ENCODE measurements at places on chromosomes 11 and 22. TPM values are rescaled to one million over a fixed set of nuclear protein-coding genes. Genes with fewer than 3 reads are reported as not detected.

Gene TPBGL
- not detected for total RNA-seq

Gene IGSF22
- 0.44 TPM for total RNA-seq

Gene CTSF
- 83.2 TPM for total RNA-seq

Gene CCDC73
- not detected for total RNA-seq

Gene GALNT18
- total RNA-seq, result 28.4 TPM

Gene TMPRSS13
- 1.7 TPM for total RNA-seq

Gene LMO1
- 20.8 TPM for total RNA-seq

Gene APOA4
- not detected for total RNA-seq

Gene LDLRAD3
- 25.1 TPM for total RNA-seq

Gene TMEM45B
- total RNA-seq, result not detected

Gene DDX25
- 5.6 TPM for total RNA-seq

Gene OR52E5
- total RNA-seq, result not detected

Gene CCDC134
- 33.7 TPM for total RNA-seq

Gene E2F8
- total RNA-seq, result 2.5 TPM

Gene TMEM191B
- not detected for total RNA-seq

Gene GLYATL1
- 5.0 TPM for total RNA-seq

Gene GAB4
- total RNA-seq, result not detected

Gene KCNQ1
- 1.6 TPM for total RNA-seq

Gene ZBTB16
- 26.2 TPM for total RNA-seq

Gene ZNRF3
- total RNA-seq, result 12.2 TPM

Gene ELFN2
- total RNA-seq, result 7.0 TPM

Gene VWCE
- total RNA-seq, result 2.5 TPM

Gene OR2AG1
- total RNA-seq, result not detected

Gene CRYAB
- 492 TPM for total RNA-seq

Gene GTSE1
- 5.7 TPM for total RNA-seq

Gene SYT7
- 27.4 TPM for total RNA-seq
